ENCODE measurements at places on chromosomes 1 and 21.

GRCh38 chr21:43270800-43271301 is 102.0 kb downstream of the CRYAA start:
- DNase-seq: no peak

DNA sequence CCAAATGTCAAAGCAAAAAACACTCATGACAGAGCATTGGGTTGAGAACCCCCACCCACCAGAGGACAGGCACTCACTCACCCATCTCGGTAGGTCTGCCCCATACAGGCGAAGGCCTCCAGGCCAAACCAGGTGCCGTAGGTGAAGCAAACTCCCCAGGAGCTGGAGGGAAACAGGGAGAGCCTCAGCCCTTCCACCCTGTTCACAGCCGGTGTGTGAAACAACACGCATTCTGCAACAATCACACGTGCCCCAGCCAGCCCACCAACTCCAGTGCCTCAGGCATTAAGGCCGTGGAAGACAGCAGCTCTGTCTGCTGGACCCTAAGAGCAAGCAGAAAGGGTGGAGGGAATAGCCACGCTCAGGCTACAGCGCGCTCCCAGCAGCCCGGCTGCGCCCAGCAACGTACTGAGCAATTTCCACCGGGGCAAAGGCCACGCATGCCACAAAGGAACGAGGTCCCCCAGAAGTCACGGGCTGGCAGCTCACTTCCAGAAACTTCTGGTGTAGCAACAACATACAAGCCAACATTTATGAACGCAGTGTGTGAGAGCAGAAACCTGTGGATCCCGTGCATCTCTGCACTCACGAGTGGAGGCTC is 11.4 kb upstream of the SPATC1L start:
- DNase-seq: no peak

DNA sequence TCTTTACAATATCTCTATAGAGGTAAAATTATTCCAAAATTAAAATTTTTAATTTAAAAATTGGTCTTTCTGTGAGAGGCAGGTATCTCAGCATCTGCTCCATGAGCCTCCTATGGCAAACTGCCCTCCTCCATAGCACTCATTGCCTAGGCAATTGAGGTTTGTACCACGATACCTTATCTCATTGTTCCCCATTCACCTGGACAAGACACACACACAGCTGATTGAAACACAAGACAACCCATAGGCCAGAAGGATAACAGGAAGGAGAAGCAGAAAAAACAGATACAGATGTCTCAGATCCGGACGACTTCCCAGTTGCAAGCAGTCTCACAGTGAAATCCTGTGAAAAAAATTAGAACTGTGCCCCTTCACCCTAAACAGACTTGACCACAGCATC is 24.3 kb downstream of the RHBDL2 start:
- DNase-seq: no peak

GRCh38 chr1:107785496-107786202 is 179.3 kb downstream of the VAV3 start:
- DNase-seq: no peak

- DNase-seq: no peak
Measured at GRCh38 chr1:88658419-88658818, 25.7 kb upstream of the PKN2 start.

DNA sequence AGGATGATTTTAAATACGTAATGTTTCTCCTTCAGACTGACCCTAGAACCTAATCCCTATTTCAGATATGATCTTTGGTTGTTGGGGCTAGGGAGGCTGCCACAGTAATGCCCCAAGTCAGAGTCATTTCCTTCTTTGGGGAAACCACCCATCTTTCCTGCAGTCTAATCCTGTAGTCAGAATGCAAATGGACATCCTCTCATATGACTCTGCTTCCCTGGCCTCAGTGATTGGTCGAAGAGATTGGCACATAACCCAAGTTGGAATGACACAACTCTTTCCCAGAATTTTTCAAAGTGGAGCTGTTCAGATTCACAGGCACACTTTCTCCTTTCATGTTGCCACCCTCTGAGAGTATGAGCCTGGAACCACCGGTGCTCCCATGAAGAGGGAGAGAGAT is 58.8 kb upstream of the ZNF644 start:
- DNase-seq: no peak

GRCh38 chr1:102851616-102852015 is 256.7 kb downstream of the COL11A1 start:
- DNase-seq: no peak

DNA sequence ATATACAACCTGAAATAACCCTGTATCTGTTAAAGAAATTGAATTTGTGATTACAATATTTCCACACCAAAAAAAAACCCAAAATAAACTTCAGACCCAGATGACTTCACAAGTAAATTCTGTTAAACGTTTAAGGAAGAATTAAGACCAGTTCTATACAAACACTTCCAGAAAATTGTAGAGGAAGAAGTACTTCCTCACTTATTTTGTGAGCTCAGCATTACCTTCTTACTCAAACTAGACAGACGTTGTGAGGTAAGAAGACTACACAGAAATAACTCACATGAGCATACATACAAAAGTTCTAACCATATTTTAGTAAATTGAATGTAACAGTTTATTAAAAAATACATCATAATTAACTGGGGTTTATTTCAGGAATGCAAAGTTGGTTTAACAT is 18.8 kb downstream of the RALGPS2 start:
- DNase-seq: no peak

- no peak for DNase-seq
Measured at GRCh38 chr1:57882072-57882471, 458.2 kb upstream of the DAB1 start.

GRCh38 chr1:26066160-26066559 is 1.3 kb downstream of the TRIM63 start:
- no peak for DNase-seq

DNA sequence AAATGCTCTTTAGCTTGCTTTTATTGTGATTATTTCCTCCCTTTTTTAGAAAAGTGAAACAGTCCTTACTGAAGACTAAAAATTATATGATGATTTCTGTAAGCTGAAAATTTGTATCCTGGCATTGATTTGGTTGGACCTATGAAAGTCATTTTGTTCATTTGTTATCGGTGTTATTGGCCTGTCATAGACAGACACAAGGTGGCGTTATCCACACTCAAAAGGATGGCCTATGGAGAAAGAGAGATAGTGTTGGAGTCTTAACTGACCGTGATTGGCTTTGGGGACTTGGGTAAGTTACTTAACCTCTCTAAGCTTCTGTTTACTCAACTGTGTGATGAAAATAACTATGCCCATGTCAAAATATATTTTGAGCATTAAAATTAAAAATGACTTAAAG is 203.6 kb upstream of the CHODL start:
- peak; percentile 57 for DNase-seq

DNA sequence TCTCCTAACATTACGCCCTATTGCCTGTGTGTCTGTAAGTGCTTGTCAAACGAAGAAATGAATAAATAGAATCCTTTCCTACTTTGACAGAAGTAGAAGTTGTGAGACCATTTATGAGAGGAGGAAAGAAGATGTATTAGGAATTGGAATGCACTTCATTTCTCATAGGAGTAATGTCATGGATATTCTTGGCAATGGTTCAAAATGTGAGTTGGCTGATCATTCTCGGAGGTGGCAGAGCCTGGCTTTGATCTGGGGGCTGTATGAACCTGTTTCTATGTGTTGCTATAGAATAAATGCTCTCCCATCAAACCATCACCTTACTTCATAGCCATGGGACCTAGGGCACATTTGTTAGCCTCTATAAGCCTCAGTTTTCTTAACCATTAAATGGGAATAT is 10.1 kb upstream of the SERBP1 start:
- no peak for DNase-seq

GRCh38 chr1:231558708-231559185 is 30.3 kb downstream of the TSNAX start:
- DNase-seq: no peak

GRCh38 chr1:59901770-59902388 is 24.7 kb downstream of the CYP2J2 start:
- peak; percentile 23 for DNase-seq

GRCh38 chr21:29186246-29186645 is 55.8 kb downstream of the MAP3K7CL start:
- no peak for DNase-seq

- DNase-seq: no peak
Measured at GRCh38 chr21:45004059-45004422, 64.2 kb downstream of the SLX9 start.

- DNase-seq: peak; percentile 80
Measured at GRCh38 chr1:147890177-147890790, 12.3 kb upstream of the GJA8 start.

DNA sequence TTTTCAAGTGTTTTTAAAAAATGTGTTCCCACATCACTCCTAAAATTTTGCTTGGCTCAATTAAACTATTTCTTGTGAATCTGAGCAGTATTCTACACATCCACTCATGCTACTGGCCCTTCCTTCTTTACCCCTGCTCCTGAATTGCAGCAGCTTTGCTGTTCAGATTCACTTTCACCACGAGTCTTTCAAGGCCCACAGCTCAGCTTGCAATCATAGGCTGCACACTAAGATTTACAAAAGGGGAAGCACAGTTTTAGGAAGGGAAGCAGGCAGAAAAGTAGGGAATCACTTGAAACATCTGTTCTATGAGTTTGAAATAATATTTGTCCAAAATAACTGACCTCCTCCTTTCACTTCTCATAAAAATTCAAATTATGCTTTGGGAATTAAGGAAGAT is 70.9 kb upstream of the EDEM3 start:
- no peak for DNase-seq

DNA sequence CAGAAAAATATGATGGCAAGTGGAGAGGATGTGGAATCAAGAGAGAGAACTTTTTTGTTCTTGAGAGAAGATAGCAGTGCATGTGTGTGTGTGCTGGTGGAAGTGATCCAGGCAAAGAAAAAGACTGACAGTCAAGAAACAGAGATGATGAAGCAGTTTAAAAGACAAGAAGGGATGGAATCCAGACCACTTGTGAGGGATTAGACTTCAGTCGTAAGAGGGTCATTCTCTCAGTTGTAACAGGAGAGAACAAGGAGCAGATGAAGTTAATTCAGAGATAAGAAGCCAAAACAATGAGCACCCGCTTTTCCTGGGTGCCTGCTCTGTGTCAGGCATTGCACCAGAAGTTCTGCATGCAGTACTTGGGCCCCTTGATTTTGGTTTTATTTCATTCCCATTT is 76.6 kb downstream of the RNF220 start:
- no peak for DNase-seq

DNA sequence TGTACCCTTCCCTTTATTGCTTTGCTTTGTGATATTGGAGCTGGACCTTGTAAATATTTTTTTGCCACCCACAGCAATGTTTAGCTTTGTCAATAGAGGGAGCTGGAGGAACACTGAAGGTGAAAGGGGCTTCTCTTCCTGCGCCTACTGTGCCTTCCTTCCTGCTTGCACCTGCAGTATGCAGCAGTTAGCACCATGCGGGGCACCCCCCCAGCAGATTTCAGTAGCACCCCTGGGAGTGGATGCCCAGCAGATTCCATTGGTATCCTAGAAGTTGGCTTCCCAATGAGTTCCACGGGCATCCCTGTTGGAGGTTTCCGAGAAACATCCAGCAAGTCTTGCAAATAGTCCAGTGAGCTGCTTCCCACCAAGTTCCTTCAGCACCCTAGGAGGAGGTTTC is 25.6 kb downstream of the S100A10 start:
- peak; percentile 67 for DNase-seq

DNA sequence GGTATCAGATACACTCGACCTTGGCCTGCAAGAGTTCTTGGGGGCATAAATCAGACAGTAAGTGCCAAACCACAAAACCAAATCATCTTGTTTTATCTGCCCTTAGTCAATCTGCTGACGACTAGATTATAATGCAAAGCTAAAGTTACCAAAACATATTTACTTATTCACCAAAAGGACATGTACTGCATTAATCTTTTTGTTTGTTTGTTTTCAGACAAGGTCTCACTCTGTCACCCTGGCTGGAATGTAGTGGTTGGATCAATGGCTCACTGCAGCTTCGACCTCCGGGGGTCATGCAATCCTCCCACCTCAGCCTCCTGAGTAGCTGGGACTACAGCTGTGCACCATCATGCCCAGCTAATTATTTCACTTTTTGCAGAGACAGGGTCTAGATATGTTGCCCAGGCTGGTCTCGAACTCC is 114.7 kb downstream of the APP start:
- DNase-seq: no peak

DNA sequence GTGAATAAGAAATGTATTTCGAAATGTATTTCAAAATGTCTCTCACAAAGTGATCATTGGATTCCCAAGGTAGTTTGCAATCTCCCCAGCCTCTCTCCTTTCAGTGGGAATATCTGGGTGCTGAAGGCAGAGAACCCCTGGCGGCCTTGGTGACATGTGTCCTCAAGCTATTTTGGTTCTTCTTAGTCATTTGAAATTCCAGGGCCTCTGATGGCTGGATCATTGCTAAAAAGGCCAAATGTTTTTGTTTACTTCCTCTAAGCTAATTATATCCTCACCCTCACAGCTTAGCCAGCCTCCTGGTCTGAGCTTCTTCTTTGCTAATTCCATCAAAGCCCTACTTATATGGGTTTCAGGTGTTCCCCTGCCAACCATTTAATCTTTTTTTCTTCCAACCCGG is 71.2 kb downstream of the LRRC40 start:
- no peak for DNase-seq

- peak; percentile 5 for DNase-seq
Measured at GRCh38 chr1:222600281-222600680, 10.5 kb upstream of the TAF1A start.

DNA sequence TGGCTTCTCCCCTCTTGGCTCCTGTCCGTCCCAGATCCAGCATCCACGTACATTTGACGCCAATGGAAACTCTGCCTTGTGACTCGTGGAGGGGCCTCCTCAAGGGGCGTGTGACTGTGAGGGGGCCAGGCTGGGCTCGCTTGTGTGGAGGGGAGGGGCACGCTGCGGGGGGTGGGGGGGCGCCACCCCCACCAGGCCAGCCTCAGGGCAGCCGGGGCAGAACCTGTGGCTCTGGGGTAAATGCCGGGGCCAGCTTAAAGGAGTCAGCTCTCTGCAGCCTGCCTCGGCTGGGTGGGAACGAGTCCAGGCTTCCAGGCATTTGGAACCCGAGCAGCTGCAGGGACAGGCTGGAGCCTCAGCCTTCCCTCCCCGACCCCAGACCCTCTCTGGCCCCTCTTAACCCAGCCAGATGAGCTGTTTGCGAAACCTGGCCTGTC is 94.1 kb downstream of the SIK1 start:
- DNase-seq: no peak

DNA sequence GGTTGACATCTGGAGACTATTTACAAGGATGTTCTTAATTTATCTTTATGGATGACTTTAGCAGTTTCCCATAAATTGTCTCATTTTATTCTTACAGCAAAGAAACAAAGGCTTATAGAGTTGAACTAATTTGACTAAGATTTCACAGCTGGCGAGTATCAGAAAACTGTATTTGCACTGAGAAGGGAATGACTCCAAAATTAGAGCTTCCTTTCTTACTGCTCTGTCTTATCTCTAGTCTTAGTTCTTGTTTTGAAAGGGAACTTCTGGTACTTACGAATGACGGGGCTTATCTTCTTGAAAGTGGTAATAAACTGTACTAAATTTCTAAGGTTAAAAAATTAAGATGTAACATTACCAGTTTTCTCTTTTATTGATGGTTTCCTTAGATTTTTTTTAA is 13.6 kb downstream of the CNST start:
- peak; percentile 56 for DNase-seq

DNA sequence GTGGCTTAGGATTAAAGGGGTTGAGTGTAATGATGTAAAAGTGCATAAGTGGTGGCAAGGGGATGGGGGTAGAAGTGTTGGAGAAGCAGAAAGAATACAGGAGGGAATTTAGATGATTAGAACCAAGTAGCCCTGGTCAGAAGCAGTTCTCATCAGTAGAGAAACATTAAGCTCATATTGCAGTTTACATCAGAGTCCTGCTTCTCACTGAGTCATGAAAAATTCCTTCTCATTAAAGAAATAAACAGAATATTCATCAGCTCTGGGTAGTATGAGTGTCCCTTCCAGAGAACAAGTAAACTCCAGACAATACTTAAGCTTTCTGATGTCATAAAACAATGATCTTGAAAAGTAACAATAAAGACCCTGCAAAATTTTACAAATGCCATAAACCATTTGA is 36.5 kb downstream of the LRRIQ3 start:
- no peak for DNase-seq
